Epithelial cell of alveolus of lung (primary cell): ENCODE measurements at places on chromosomes 5 and 9. TPM values are rescaled to one million over a fixed set of nuclear protein-coding genes. Genes with fewer than 3 reads are reported as not detected.

TEX48 gene
- total RNA-seq: not detected in 2 replicates

TLX3 gene
- not detected in 2 replicates for total RNA-seq

CARD9 gene
- 1.2 and 4.7 TPM in 2 replicates for total RNA-seq

SLC1A3 gene
- total RNA-seq: 4.0 and 12.4 TPM in 2 replicates

SCGB3A1 gene
- 1.0 TPM in 1 of 2 replicates, not detected in the other for total RNA-seq
